ENCODE measurements at places on chromosomes 7 and 10.

DNA sequence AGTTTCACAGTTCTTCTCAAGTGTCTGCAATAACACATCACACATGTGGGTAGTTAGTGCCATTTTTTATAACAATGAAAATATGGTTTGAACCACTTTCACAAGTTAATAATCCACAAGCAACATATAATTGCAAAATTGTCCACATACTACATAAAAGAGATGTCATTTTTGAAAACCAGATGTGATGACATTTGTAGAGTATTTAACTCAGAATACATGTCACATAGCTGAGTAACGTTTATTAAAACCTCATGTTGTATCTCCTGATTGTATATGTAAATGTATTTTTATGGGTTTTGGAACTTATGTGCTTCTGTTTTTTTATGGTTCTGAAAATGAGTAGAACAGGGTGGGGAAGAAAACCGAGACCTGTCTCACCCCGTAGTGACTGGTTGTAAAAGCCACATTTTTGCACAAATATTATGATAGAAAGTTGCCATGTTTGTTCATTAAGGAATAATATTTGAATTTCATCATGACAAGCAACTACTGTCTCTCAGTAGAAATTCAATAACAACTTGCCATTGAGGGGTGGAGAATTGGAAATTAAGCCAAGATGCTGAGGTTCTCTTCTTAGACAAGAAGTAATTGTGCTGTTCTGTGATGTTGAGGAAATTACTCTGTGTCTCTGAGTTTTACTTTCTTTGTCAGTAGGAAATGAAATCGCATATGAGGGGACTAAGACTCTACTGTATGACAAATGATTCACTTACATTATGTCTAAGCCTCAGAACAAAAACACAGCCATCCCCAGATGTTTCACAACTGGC is 29.2 kb upstream of the EGFR start:
- DNase-seq, result no peak

DNA sequence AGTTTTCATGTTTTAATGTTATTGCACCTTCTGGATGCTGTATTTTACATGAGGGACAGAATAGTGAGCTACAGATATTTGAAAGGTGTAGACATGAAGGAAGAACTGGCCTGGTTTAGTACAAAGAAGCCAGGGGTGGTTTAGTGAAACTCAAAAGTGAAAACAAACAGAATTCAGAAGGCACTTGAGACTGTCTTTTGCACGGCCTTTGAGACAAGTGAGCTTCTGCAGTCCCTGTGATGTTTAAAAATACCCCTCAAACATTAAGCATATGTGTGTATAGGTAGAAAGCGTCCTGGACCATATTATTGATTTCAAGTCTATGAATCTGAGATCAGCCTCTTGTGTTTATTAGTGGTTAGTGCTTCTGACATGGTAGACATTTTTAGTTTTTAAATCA is 118.9 kb downstream of the CDK14 start:
- DNase-seq, result no peak

GRCh38 chr10:34163075-34163905 is 651.8 kb downstream of the PARD3 start:
- no peak for DNase-seq

DNA sequence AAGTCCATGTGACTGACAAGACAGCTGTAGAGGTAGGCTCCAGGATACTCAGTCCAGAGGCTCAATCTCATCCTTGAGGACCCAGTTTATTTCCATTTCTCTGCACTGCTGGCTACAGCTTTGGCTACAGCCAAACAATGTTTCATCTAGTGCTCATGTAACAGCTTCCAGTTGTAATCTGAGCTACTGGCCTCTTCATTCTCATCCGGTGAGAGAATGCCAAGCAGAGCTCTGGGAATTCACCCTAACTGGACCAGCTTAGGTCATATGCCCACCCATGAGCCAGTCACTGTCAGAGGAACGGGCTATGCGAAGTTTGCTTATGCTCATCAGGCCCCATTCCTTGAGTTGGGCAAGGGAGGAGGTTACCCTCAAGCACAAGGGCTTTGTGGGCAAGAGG is 192.9 kb downstream of the EVX1 start:
- DNase-seq, result no peak

DNA sequence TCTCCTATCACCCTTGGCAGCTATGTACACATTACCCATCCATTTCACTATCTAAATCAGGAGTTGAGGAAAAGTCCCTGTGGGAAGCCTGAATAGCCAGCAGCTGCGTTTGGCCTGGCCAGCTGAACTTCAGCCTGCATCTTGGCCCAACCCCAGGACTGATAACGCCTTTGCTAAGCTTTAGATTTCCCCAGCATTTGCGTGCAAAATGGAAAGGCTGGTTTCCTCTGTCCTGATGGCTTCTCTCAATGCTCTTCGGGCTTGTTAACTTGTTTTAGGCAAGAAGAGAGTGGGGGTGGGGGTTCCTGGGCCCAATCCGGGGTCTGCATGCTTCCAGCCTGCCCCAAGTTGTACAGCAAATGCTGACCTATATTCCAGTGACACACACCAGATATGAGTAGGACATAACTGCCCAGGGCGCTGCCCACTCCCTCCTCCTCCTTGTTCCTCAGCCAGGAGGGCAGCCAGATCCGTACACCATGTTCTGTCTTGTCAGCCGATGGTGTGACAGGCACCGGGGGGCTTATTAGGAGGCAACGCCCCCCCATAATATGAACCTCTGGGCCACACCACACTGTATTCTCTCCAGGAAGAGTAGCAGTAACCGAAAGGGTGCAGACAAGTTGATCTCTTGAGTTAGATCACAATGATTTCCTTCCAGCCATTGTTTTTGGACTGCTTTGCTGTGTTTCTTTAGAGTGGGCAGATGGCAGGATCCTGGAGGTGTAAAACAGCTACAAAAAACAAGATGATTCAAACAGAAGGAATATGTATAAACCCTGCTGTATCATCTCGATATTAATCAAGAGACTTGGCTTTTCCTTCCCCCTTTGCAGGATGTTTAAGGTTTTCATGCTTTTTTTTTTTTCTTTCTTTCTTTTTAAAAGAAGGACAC is 339.0 kb downstream of the RNLS start:
- DNase-seq, result no peak

DNA sequence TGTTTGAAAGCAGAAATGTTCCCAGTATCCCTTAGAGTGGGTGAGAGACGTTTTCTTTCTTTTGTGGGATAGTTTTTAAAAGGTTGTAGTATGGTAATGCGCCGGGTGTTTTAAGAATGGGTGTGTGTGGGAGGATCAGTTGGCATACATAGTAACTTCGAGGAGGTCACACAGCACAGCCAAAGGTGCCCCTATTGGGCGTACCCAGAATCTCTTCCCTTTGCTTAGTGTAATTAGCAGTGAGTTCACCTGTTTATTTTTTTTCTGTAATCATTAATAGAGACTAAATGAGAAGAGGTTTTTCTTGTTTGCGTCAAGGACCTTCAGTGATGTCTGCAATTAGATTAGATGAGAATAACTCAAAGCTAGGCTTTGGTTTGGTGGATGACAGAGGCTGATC is 1.5 kb downstream of the PLEKHA8 start:
- DNase-seq, result no peak

Data from activated T-cell treated with anti-CD3 and anti-CD28 coated beads for 48 hours (primary cell).